ENCODE measurements at places on chromosomes 3 and 15.

DNA sequence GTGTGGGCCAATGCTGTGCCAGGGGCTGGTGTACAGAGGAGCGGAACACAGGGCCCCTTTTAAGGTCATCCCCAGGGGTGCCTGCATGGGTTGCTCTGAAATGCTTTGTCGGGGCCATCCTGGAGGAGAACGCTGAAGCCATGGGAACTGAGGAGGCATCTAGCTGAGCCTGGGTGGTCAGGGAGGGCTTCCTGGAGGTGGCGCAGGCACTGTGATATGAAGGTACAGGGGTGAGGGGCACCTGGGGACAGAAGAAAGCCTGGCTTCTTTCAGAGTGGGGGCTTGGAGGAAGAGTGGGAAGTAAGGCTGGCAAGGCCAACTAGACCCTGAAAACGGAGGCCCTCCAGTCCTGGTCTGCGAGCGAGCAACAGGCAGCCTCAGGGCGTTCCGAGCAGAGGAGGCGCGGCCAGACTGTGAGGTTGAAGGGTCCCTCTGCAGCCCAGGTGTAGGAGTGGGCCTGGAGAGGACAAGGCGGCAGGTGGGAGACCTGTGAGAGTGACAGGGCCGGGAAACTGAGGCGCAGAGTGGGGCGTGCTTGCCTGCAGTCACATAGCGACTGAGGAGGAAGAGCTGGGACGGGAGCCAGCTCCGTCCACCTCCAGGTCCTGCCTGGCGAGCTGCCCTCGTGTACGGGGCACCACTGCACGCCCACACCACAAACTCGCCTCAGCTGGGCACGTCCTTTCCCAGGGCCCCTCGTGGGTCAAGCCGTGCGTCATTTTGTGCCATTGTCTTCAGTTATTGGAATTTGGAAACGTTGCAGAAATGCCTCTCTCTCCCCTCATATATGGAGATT, 4.1 kb downstream of the FBLN2 start:
- no peak for DNase-seq

DNA sequence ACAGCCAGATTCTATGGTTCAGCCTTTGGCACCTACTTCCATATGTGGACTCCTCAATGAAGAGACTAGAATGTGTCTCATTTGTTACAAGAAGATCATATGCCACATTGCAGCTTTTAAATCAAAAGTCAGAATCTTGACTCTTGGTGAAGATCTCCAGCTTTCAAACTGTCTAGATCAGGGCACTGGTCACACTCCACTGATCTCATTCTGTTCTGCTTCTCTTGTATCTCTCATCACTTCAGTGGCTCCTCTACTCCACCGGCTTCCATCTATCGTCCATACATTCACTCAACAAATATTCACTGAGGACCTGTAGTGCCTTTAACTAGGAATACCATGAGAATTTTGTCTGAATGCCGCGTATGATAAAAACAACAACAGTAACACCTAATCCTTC, 203.3 kb upstream of the LPP start:
- no peak for DNase-seq

GRCh38 chr15:78540141-78540870, at the start of gene PSMA4:
PSMA4 (plus strand) TSS chr15:78540444; CDS start chr15:78541928, 1,484 bp downstream.
- peak; percentile 86 for DNase-seq

DNA sequence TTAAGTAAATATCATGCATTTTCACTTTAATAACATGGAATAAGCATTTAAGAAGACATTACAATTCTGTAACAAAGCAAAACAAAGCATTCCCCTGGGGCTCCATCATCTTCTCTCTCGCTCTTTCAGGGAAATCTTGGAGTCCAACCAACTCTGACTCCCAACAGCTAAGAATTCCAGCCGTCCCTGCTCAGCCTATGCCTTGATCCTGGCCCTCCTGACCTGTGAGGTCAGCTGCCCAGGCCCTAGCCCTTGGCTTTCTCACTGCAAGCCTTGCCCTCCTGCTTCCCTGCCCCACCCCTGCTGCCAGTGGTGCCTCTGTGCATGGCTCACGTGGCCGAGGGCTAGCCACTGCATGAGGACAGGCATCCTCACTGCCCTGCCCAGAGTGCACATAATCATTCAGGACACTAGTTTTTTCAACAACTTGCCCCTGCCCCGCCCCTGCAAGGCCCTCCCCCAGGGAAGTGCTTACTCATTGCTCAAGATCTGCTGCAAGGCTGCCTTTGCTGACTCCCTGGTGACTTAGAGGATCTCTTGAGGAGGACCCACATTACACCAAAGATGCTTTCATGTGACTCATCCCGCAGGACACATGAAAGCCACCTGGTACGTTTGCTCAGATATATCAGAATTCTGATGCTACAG, 37.6 kb downstream of the MTMR10 start:
- DNase-seq = no peak

GRCh38 chr15:57375827-57376695, at the start of gene CGNL1:
CGNL1 (plus strand) TSS chr15:57376505; CDS start chr15:57438000, 61,495 bp downstream.
- DNase-seq = no peak

GRCh38 chr3:41106691-41107090, 92.6 kb upstream of the CTNNB1 start:
- no peak for DNase-seq

DNA sequence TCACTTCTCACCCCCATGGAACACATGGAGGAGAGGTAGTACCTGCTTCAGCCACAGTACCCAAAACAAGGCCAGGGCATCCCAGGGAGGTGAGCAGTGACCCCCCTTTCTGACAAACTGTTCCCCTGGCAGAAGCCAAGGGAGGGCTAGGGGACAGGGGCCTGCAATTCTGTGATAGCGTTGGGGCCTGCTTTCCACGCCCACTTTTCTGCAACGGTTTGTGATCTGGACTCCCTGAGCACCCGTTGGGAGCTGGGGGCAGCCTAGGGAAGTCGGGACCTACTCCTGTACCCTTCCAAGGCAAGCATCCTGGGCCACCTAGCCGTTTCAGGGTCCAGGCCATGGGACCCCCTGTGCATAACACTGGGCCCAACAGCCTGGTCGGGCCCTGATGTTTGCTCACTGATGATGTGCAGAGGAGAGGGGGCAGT, 996 bp upstream of the DNAJA4 start:
- no peak for DNase-seq

DNA sequence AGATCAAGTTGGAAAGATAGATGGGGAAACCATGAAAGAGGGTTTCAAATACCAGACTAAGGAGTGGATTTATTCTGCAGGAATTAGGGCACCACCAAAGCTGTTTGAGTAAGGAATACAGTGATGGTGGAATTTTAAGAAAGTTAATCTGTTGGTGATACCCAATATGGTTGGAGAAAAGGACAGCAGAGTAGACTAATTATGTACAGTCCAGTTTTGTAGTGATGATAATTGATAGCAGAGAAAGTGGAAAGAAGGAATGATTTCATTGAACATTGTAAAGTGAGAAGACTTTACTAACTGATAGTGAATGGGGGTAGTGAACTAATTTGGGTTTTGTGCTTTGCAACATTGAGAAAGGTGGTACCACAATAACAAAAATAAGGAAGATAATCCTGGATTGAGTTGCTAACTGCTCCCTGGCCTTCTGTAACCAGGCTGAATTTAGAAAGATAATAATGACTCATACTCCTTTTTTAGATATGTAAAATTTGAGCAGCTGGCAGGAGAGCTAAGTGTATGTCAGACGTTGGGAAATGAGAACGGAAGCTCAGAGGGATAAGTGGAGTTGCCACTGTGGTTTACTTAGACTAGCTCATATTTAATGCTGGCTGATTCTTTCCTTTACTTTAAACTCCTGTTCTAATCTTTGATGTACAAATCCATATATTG, 16.9 kb downstream of the TCAIM start:
- DNase-seq = no peak

DNA sequence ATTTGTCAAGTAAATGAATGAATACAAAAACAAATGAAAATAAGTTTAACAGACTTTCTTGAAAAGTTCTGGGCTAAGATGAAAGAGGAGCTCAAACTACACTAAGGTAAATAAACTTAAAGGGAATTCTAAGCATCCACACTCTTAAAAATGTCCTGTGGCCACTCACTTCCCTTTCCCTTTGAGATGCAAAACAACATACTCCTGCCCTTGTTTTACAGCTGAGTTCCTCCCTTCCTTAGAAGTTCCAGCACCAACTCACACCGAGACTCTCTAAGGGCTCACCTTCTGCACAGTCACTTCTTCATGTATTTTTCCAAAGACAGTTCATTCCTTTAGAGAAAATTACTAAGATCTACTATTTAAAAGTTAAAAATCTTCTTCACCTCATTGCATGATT, 123.3 kb upstream of the CMC1 start:
- DNase-seq = no peak

DNA sequence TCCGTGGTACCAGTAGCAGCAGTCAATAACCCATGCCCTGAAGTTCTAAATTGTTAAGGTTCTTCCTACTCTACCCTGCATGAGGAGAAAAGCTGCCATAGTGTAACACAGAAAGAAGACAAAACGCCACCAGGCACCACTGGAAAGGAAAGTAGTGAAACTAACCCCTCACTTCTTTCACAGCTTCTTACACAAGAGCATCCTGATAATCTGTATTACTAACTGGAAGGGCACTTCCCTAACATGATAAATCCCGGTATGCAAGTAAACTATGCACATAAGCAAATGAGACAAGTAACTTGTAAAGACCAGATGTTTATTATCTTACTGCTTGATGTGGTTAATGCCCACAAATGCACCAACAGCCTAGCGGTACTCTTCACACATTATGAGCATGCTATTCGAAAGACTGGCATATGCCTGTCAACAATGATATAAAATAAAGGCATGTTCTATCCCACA, 141.3 kb downstream of the ADAM10 start:
- no peak for DNase-seq

- DNase-seq = no peak
Observed at GRCh38 chr15:93047621-93048425, 41.2 kb downstream of the RGMA start.

DNA sequence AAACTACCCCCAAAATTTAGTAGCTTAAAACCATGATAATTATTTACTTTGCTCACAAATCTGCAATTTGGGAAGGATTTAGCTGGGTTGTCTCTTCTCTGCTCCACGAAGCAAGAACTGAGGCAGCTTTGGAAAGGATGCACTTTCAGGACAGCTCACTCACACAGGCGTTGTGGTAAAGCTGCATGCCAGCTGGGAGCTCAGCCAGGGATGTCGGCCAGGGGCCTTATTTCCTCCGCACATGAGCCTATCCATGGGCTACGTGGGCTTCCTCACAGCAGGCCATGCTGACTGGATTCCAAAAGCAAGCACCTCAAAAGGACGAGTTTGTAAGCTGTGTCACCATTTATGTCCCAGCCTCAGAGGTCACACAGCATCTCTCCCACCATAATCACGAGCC, 301.3 kb upstream of the IGF1R start:
- no peak for DNase-seq

DNA sequence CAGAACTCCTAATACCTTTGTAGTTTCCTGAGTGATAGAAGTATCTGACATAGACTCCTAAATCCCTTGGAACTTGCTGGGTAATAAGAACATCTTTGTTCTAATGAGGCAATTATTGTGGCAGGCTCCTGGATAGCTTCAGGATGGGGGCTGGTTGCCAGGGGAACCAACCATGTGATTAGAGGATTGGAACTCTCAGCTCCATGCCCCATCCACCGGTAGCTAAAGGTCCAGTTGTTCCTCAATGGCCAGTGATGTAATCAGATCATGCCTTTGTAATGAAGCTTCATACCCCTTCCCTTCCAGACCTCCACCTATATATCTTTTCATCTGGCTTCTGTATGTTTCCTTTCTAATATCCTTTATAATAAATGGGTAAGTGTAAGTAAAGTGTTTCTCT, 221.2 kb upstream of the ALCAM start:
- DNase-seq = no peak

DNA sequence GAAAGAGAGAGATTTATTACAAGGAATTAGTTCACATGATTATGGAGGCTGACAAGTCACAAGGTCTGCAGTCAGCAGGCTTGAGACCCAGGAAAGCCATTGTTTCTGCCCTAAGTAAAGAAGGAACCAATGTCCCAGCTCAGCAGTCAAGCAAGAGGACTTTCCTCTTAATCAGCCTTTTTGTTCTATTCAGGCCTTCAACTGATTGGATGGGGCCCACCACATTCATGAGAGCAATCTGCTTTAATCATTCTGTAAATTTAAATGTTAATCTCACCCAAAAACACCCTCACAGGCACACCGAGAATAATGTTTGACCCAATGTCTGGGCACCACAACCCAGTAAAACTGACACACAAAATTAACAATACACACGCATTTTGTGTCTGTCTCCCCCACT, 64.3 kb downstream of the TRIM42 start:
- DNase-seq = no peak

- peak; percentile 22 for DNase-seq
Observed at GRCh38 chr3:139111392-139112229, 66.9 kb upstream of the PRR23C start.

GRCh38 chr3:136068708-136069107, 103.2 kb downstream of the PPP2R3A start:
- no peak for DNase-seq

DNA sequence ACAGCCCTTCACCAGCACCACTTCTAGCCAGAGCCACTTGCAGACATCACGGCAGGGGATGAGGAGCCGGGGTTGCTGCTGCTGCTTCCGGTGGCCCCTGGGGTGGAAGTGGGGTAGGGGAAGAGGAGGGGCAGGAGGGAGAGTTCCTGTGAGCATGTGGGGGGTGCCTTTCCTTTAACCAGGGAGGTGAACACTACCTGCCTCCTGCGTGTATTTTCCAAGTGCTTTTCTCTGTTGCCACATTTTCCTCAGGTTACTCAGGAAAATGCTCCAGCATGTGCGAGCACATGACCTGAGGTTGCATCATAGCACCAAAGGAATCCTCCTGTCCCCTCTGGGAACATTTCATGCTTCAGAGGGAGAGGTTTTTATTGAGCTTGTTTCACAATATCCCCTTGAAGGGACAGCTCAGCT, 12.2 kb upstream of the SACM1L start:
- no peak for DNase-seq

GRCh38 chr3:118396491-118396890, 638.2 kb downstream of the IGSF11 start:
- DNase-seq = no peak

GRCh38 chr15:98412852-98413251, 235.5 kb upstream of the IGF1R start:
- DNase-seq = no peak

- DNase-seq = no peak
Observed at GRCh38 chr3:101722394-101723173, 1.8 kb upstream of the CEP97 start.

- DNase-seq = no peak
Observed at GRCh38 chr3:182738583-182739411, 54.5 kb upstream of the ATP11B start.

GRCh38 chr3:154764856-154765640, 315.1 kb upstream of the MME start:
- DNase-seq = no peak

- DNase-seq = no peak
Observed at GRCh38 chr3:162338514-162338913, 841.9 kb downstream of the OTOL1 start.

GRCh38 chr3:32401556-32402081, 10.0 kb downstream of the CMTM7 start:
- peak; percentile 52 for DNase-seq

DNA sequence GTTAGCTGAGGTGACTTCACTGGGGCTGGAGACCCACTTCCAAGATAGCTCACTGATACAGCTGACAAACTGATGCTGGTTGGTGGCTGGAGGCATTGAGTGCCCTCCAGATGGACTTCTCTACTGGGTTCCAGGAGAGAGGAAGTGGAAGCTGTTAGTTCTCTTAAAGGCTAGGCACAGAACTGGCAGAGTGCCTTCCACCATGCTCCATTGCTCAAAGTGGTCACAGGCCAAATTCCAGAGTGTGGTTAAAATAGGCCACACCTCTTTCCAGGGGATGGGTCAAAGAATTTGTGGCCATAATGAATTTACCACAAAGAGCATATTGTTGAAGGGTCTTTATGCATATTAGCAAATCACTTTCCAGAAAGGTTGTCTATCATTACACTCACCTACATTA, 74.2 kb downstream of the NMD3 start:
- DNase-seq = no peak

- DNase-seq = no peak
Observed at GRCh38 chr3:131738095-131738494, 235.3 kb upstream of the MRPL3 start.

All from amygdala (tissue), 56 donors.